ENCODE measurements at places on chromosomes 7 and 10.

- no peak for DNase-seq
Observed at GRCh38 chr10:97726636-97727178, 10.2 kb upstream of the ZFYVE27 start.

DNA sequence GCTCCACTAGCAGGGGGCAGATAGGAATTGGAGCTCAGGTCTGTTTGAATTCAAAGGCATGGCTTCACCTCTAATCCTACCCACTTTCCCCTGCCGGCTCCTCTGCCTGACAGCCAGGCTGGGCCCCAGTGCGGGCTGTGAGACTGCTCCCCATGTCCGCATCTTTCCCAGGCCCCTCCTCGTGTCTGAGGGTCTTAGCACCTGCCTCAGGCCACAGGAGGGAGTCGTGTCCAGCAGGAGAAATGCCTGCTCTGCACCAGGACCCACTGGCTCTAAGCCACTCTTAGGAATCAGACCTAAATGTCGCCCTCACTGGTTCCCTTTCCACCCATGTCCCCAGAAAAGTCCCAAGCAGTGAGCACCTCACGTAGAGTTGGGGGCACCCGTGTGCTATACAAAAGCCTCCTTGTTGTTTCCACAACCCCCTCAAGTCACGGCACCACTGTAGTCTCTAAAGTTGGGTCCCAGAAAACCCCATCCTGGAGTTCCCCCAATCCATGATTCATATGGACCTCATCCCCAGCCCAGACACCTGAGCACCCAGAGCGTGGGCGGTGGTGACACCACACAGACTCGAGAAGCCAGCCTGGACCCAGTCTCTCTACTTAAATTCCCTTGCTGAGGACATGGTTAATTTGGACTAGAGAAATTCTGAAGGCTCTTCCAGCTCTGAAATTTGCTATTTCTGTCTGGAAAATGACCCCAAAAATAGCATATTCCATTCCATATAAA is 466.4 kb upstream of the ZMIZ1 start:
- peak; percentile 60 for DNase-seq

DNA sequence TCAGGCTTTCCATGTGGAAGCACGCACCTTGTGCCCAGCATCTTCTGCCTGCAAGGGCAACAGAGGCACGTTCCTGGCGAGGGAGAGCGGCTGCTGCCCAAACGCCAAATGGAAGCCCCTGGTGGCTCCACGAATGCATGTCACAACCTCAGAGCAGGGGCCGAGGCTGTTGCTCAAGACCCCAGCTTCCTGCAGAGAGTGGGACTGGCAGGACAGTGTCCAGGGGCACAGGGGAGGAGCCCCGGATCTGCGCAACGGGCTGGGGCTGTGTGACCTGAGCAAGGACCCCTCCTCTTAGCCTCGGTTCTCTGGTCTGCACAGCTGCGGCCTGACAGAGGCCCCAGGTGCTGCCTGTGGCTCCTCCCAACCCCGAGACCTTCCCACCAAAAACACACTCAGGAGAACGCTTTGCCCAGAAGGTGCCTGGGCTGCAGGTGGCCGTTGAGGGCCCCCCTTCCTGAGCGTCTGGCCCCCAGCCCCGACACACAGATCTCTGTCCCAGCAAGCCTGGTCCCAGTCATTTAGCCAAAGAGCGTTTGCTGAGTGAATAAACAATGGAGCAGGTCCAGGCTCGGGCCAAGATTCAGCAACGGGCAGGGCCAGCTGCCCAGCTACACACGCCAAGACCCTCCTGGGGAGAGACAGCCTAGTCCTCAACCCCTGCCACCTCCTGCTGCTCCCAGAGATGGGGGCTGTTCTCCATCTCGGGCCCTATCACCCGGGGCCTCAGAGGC is 1.2 kb downstream of the MICALL2 start:
- DNase-seq, result no peak

DNA sequence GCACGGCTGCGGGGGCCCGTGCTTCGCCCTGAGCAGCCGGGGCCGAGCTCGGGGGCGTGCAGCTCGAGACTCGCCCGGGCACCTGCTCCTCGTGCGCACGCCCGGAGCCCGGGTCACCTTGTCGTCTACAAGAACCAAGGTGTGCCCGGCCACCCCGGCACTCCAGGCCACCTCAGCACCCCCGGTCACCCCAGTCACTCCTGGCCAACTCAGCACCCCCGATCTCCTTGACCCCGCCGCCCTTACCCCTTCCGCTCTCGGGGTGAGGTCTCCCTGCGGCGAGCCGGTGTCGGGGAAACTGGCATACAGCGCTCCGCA is 268 bp upstream of the IGFBP3 start:
- DNase-seq, result no peak

DNA sequence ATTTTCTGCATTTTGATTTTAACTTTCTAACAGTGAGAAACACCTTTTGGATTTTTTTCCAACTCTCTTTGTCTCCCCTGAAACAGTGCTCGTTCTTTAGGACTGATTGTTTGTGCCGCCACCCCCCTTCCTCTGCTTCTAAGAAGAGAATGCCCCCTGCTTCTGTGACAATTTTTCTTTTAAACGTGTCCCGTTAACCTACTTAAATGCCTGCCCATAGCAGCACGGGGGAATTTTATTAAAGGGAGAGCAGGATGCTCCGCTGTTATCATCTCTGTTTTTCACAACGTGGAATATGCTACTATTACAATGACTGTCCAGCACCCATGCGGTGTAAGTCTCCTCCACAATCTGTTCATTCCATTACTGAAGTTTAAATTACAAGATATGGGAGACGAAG is 67.8 kb downstream of the SVIL start:
- no peak for DNase-seq

GRCh38 chr10:30834153-30834552 is 197.5 kb downstream of the ZNF438 start:
- DNase-seq, result no peak

- DNase-seq, result no peak
Observed at GRCh38 chr10:79250259-79250658, 97.0 kb upstream of the PPIF start.

GRCh38 chr7:30028749-30029635 is 780 bp downstream of the PLEKHA8 start:
- no peak for DNase-seq

GRCh38 chr7:147207988-147208387 is 1091.4 kb downstream of the CNTNAP2 start:
- DNase-seq, result no peak

DNA sequence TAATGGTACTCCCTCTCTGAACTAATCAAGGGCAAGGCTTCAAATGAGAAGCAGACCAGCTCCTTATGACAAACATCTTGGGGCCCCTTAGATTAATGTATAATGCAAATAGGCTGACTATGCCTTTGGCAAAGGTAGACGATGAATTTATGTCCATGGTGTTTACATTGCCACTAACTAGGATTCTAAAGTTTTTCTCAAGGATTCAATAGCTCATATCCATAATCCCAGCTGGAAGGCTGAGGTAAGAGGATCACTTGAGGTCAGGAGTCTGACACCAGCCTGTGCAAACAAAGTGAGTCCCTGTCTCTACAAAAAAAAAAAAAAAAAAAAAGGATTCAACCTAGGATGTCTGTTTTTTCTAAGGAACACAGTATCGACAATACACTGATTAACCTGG is 96.5 kb downstream of the ORC5 start:
- no peak for DNase-seq

- no peak for DNase-seq
Observed at GRCh38 chr7:10412422-10413019, 561.2 kb upstream of the PHF14 start.

GRCh38 chr10:24007359-24007758 is 201.6 kb upstream of the KIAA1217 start:
- no peak for DNase-seq

- DNase-seq, result no peak
Observed at GRCh38 chr10:43110338-43111071, 27.7 kb upstream of the CSGALNACT2 start.

DNA sequence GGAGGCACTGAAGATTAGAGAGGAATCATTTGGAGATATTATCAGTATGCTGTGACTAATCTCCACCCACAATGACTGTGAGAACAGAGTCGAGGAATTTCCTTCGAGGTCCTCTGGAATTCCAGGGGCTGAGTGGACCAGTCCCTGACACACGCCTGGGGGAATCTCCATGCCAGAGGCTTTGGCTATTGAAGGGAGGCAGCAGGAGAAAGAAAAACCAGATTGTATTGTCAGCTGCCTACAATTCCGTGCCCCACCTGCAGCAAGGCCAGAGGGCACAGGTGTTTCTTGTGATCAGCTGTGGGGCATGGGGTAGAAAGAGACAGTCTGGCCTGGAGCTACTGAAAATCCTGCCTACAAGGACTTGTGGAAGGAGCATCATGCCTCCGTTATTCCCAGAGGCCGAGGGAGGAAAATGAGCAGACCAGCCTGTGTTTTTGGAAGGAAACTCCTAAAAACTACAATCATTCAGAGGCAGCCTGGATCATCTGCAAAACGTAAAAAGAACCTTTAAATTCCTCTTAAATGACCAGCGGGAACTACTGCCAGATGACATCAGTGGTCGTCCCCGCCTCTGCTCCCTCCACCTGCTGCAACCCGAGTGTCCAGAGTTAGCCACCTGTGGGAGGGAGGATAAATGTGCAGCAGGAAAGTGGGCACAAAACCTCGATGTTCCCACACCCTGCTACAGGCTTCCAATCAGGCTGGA is 25.4 kb upstream of the ANK3 start:
- no peak for DNase-seq

DNA sequence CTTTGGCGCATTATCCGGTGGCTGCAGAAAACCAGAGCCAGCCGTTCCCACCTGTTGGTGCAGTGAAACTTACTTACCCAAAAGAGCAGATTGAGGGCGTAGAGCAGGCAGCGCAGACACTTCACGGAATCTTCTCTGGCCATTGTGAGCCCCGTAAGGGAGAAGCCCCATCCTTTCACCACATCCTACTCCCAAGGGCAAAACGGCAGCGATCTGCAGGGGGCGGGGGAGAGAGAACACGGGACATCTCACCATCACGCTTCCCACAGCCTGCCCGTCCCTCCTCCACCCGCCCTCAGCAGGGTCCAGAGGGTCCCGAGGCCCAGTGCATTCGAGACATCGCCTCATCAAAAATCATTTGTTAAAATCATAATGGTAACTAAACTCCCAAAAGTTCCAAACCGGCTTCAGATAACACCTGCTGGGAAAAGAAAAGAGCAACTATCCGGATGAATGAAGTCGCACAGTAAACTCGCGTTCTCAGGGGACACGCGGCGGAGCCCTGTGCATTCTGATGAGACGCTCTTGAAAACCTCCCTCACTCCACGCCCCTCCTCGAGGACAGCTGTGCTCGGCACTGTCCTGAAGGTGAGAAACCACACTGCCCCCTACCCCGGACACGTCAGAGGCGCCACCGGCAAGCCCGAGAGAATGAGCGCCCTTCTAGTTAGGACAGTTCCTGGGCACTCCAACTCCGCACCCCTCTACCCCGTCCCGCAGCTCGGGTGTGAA is 1.2 kb downstream of the TSPAN12 start:
- no peak for DNase-seq

- DNase-seq, result peak; percentile 63
Observed at GRCh38 chr10:31701546-31701945, 227.1 kb downstream of the ARHGAP12 start.

DNA sequence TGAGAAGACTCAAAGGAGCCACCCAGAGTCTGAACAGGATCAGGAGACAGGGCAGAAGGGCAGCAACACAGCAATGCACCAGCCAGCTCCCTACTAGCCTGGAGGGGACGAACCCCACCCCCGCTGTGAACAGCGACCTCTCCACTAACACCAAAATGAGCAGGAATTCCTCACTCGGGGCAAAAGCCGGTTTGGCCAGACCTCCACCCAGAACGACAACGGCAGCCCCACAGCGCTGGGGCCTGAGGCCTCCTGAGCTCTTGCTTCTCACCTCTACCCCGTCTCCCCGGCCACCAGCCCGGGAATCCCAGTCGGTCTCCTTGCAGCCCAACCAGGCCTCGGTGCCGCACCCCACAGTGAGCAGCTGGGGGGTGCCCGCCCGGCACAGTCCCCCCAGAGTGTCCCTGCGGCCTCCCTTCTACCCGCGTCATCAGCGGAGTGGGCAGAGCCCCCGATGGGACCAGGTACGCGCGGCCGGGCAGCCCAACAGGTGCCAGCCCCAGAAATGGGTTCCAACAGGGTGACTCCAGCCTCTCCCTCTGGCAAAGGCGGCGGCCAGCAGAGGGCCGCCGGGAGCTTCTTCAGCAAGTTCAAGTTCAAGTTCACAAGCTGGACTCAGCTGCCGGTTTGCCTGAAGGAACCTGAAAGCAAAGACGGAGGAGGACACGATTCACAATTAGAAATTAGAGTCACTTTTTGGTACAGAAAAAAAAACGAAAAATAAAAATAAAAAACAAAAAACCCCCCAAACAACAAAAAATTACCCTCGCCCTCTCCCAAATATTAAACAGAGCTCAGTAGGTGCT is 129.0 kb downstream of the MARCHF5 start:
- DNase-seq, result no peak

GRCh38 chr10:74018241-74018640 is 20.3 kb downstream of the VCL start:
- DNase-seq, result no peak

GRCh38 chr7:21722371-21722770 is 179.5 kb downstream of the DNAH11 start:
- DNase-seq, result no peak

GRCh38 chr10:112775381-112775780 is 174.7 kb upstream of the TCF7L2 start:
- no peak for DNase-seq

DNA sequence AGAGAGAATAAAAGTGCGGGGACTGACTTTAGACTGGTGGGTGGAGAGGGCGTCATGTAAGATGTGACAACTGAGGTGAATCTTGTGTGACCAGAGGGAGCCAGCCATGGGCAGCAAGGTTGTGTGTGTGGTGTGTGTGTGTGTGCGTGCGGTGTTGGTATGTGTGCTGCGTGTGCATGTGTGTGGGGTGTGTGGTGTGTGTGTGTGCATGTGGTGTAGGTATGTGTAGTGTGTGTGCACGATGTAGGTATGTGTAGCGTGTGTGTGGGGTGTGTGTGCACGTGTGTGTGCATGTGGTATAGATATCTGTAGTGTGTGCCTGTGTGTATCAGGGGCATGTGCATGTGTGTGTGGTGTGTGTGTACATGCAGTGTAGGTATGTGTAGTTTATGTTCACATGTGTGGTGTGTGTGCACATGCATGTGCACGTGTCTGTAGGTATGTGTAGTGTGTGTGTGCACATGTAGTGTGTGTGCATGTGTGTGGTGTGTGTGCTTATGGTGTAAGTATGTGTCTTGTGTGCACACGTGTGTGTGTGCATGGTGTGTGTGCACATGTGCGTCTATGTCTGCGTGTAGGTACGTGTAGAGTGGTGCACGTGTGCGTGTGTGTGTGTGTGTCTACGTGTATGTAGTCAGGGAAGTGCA is 312.3 kb upstream of the MKI67 start:
- DNase-seq, result no peak

DNA sequence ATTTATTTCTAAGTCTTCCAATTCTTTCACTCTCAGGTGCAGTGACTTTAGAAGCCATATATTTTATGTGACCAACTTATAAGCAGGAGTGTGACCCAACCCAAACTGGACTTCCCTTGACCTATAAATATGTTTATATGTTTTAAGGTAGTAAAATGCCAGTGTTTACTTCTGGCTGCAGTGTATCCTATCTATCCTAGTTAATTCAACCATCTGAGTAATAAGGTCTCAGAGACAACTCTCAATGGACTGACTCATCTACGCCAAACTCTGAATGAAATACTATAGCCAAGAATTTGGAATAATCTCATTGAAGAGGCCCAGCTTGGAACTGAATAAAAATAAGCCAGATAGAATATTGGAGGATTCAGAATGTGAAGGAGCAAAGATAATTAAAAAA is 544.5 kb upstream of the SORCS1 start:
- DNase-seq, result no peak

- DNase-seq, result no peak
Observed at GRCh38 chr7:7208520-7208919, 26.2 kb downstream of the C1GALT1 start.
